ENCODE measurements at places on chromosomes 12 and 14.

GRCh38 chr12:65330331-65330730 lies 51.8 kb downstream of the MSRB3 start:
- DNase-seq, result no peak

- no peak for DNase-seq
These were observed 84.6 kb downstream of the SETD3 start for GRCh38 chr14:99395909-99396530.

DNA sequence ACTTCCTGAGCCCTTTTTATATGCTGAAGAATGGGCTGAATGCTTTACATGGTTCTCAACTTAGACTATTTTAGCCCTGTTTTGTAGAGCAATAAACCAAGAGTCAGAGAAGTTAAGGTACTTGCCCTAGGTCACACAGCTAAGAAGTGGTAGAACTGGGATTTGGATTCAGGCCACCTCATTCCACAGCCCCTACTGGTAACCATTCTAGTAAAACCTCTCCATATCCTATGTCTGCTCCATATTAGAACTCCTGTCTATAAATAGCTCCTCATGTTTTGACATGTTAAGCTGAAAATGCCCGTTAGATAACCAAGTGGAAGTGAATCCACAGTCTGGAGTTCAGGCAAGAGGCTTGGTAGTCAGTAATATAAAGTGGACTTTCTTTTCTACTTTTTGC lies 111.6 kb downstream of the HECTD4 start:
- DNase-seq, result no peak

DNA sequence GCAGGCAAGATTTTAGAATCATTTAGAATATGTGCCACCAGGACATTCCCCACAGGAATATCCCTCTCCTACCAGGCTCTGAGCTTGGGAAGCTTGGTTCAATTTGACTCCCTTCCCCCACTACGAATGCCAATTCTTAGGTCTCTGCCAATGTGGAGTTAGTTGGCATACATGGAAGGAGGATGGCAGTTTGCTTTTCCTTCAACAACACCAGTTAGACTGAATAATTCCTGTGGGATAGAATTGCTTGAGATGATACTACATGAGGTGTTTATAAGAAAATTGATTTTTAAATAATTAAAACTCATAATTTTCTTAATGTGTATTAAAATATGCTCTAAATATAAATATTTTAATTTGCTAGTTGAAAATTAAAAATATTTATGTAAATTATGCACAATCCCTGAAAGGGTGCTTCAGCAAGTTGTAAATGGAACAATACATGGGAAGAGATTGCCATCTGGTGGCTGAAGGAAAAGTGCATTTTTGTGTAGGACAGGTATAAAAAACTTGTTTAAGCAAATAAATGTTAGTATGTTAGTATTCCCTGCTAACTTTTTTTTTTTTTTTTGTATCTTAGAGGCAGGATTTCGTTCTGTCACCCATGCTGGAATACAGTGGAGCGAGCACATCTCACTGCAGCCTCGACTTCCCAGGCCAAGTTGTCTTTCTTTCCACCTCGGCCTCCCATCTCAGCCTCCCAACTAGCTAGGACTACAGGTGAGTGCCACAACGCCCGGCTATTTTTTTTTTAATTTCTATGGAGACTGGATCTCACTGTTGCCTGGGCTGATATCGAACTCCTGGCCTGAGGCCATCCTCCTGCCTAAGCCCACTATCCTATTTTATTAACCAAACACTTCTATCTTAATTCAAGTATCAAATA lies 25.8 kb upstream of the STRAP start:
- peak; percentile 83 for DNase-seq

GRCh38 chr12:63149909-63150712 lies 890 bp downstream of the AVPR1A start:
- DNase-seq, result no peak

- DNase-seq, result no peak
These were observed 101.2 kb downstream of the PEBP1 start for GRCh38 chr12:118237052-118237665.

DNA sequence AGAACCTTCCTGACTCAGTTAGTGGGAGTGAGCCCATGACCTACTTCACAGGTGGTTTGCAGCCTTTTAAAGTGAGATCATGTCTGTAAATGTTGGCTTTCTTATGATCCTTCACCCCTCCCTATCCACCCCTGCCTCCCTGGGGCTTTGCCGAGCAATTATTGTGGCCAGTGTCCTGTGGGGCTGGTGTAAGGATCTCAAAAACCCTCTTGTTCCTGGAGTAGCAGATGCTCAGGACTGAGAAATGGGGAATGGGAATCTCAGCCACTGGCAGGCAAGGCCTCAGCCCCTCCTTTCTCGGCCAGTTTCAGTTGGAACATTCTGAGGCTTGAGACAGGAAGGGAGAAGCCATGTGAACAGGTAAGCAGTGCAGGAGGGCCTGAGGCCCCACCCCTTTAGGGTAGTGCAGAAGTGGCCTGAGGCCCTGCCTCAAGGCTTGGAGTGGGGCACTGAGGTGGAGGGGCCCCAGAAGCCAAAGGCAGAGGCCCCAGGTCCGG lies 53.8 kb downstream of the PLEKHG3 start:
- DNase-seq, result no peak

DNA sequence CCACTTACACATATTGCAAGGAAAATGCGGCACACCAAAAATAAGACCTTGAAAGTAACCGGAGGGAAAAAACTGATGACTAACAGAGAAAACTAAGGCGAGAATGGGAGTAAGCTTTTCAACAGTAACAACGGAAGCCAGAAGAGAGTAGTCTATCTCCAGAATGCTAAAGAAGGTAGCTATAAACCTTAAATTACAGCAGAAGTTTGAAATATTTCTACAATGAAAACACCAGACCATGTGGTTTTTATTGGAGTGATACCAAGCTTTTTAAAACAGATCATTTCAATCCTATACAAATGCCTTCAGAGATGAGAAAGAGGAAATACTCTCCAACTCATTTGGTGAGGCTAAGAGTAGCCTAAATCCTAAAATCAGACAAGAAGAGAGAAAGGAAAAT lies 209.5 kb downstream of the ANO6 start:
- DNase-seq, result no peak

Measured in NCI-H82 (cell line).